ENCODE measurements at places on chromosomes 7 and 10. TPM values are rescaled to one million over a fixed set of nuclear protein-coding genes. Genes with fewer than 3 reads are reported as not detected.
A peak's percentile ranks its signal among the peaks of the same experiment; 100 is the strongest.

DNA sequence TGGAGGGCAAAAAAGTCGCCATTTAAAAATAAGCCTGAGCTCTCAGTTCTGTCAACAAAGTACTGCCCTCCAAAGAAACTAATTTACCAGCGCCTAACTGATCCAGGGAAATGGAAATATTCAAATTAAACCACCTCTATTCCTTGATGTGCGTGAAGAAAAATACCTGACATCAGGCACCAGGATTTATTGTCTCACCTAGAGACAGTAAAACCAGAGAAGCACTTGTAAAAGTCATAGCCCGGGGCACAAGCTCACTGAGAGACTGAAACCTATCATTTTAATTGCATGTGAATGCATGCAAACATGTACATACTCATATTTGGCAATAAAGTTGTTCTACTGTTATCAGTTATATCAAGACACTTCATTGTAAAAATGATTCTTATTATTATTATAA, 147.3 kb upstream of the VSTM2A start:
- H3K4me1 ChIP-seq = no peaks in the 10 kb centered on the region
- no peaks in the 10 kb centered on the region for H3K36me3 ChIP-seq
- no peak for DNase-seq
- no peak overlapping the region for H3K4me3 ChIP-seq

- no peaks in the 10 kb centered on the region for H3K27me3 ChIP-seq
- no peak overlapping the region for H3K4me3 ChIP-seq
- H3K4me1 ChIP-seq = no peaks in the 10 kb centered on the region
- no peak overlapping the region for H3K27ac ChIP-seq
Observed at GRCh38 chr10:76287856-76288255, 856.4 kb downstream of the LRMDA start.

GRCh38 chr7:102463841-102464576, 654 bp downstream of the ALKBH4 start:
- H3K27ac ChIP-seq = peak overlapping the region; percentile 87
- H3K27me3 ChIP-seq = no peaks in the 10 kb centered on the region
- DNase-seq = no peak
- H3K36me3 ChIP-seq = peaks cover 2% of the 10 kb centered on the region
- peaks cover 26% of the 10 kb centered on the region for H3K4me1 ChIP-seq

- H3K4me1 ChIP-seq = peaks cover 92% of the 10 kb centered on the region
- peak overlapping the region; percentile 78 for H3K4me3 ChIP-seq
- peak overlapping the region; percentile 96 for H3K27ac ChIP-seq
- peaks cover 37% of the 10 kb centered on the region for H3K36me3 ChIP-seq
Observed at GRCh38 chr10:22630234-22631174, 83.9 kb downstream of the PIP4K2A start.

DNA sequence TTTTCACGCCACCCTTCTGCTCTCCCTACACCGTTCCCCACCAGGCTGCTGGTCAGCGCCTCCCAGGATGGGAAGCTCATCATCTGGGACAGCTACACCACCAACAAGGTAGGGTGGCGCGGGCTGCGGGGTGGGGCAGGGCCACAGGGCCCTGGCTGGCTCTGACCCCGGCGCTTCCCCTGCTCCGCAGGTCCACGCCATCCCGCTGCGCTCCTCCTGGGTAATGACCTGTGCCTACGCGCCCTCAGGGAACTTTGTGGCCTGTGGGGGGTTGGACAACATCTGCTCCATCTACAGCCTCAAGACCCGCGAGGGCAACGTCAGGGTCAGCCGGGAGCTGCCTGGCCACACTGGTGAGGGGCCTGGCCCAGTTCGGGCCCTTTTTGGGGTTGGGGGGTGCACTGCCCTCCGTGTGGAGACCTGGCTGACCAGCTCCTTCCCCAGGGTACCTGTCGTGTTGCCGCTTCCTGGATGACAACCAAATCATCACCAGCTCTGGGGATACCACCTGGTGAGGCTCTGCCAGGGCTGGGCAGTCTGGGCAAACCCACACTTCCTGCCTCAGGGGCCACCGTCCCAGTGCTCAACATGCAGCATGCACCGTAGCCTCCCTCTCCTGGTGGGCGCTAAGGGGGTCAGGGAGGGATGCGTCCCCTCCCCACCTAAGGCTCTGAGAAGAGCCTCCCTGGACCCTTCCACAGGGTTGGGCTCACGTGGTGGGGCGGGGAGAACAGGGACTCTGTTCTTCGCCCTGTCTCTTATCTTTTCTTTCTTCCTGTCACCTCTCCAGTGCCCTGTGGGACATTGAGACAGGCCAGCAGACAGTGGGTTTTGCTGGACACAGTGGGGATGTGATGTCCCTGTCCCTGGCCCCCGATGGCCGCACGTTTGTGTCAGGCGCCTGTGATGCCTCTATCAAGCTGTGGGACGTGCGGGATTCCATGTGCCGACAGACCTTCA, 4.0 kb downstream of the GNB2 start:
- H3K27me3 ChIP-seq = no peaks in the 10 kb centered on the region
- H3K36me3 ChIP-seq = peaks cover 33% of the 10 kb centered on the region
- peak overlapping the region; percentile 22 for H3K4me3 ChIP-seq
- peak overlapping the region; percentile 88 for H3K27ac ChIP-seq
- no peak for DNase-seq

LLCFC1 gene
- not detected for total RNA-seq
